NCI-H510A (cell line): ENCODE measurements at places on chromosomes 4 and X.

- DNase-seq: no peak
These were observed 6.4 kb downstream of the ARX start for GRCh38 chrX:25009407-25009806.

DNA sequence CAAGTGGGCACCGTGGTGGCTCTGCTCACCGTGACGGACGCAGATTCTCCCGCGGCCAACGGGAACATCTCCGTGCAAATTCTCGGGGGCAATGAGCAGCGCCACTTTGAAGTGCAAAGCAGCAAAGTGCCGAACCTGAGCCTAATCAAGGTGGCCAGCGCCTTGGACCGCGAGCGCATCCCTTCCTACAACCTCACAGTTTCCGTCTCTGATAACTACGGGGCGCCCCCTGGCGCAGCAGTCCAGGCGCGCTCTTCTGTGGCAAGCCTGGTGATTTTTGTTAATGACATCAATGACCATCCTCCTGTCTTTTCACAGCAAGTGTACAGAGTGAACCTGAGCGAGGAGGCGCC, 2.7 kb downstream of the FAT4 start:
- peak; percentile 53 for DNase-seq

- DNase-seq: no peak
These were observed 19.7 kb upstream of the SPON2 start for GRCh38 chr4:1192091-1192492.

DNA sequence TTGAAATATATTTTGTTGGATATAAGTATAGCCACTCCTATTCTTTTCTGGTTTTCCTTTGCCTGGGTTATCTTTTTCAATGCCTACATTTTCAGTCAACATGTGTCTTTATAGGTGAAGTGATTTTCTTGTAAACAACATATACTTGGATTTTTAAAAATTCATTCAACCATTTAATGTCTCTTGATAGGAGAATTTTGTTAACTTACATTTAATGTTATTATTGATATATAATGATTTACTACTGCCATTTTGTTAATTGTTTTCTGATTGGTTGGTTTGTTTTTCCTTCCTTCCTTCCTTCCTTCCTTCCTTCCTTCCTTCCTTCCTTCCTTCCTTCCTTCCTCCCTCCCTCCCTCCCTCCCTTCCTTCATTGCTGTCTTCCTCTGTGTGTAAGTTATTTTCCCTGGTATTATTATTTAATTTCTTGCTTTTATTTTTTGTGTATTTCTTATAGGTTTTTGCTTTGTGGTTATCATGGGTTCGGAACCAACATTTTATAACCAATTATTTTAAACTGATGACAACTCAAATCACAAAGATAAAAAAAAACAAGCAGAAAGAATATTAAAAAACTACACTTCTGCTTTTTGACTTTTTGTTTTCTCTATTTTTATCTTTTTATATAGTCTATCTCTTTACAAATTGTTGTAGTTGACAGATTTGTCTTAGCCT, 330.1 kb upstream of the GRID2 start:
- DNase-seq: no peak

- DNase-seq: no peak
These were observed 175.5 kb downstream of the RAPGEF2 start for GRCh38 chr4:159278399-159278798.

DNA sequence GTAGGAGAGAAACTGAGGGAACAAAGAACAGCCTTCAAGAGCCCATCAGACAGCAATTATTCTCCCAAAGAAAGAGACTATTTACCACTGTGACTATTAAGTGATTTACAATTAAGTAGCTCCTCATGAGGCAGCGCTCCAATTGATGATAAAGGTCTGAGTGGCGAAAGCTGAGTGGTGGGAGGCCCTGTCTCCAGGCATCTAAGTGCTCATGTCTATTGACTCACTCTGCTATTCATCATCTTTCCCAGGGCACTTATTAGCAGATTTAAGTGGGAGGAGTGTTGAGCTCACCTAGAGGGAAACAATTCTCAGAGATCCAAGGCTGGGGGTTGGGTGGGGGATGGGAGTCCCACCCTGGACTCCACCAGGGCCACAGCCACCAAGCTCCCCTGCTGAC, 23.3 kb downstream of the AMER1 start:
- DNase-seq: no peak

- no peak for DNase-seq
These were observed 208.6 kb upstream of the TECRL start for GRCh38 chr4:64617800-64618199.
